ENCODE measurements at places on chromosomes 6 and 20. TPM values are rescaled to one million over a fixed set of nuclear protein-coding genes. Genes with fewer than 3 reads are reported as not detected.

GRCh38 chr20:62822788-62823651, 6.2 kb downstream of the COL9A3 start:
- H3K4me3 ChIP-seq: no peak overlapping the region
- no peak overlapping the region for H3K27ac ChIP-seq
- no peaks in the 10 kb centered on the region for H3K36me3 ChIP-seq
- peaks cover 22% of the 10 kb centered on the region for H3K27me3 ChIP-seq
- peaks cover 27% of the 10 kb centered on the region for H3K4me1 ChIP-seq

- DNase-seq: no peak
- no peak overlapping the region for H3K27ac ChIP-seq
- no peaks in the 10 kb centered on the region for H3K27me3 ChIP-seq
Observed at GRCh38 chr20:35240811-35241293, 14.4 kb downstream of the MMP24 start.

GRCh38 chr6:72411872-72412708, 209.8 kb upstream of the KCNQ5 start:
- H3K36me3 ChIP-seq: no peaks in the 10 kb centered on the region
- H3K4me1 ChIP-seq: no peaks in the 10 kb centered on the region
- H3K4me3 ChIP-seq: no peak overlapping the region
- DNase-seq: peak; percentile 85

Gene WFDC12
- not detected for total RNA-seq

Gene BPIFB2
- total RNA-seq: not detected
